ENCODE measurements at places on chromosomes 3 and 15.

- DNase-seq, result no peak
Measured at GRCh38 chr15:39084674-39085530, 496.0 kb upstream of the THBS1 start.

DNA sequence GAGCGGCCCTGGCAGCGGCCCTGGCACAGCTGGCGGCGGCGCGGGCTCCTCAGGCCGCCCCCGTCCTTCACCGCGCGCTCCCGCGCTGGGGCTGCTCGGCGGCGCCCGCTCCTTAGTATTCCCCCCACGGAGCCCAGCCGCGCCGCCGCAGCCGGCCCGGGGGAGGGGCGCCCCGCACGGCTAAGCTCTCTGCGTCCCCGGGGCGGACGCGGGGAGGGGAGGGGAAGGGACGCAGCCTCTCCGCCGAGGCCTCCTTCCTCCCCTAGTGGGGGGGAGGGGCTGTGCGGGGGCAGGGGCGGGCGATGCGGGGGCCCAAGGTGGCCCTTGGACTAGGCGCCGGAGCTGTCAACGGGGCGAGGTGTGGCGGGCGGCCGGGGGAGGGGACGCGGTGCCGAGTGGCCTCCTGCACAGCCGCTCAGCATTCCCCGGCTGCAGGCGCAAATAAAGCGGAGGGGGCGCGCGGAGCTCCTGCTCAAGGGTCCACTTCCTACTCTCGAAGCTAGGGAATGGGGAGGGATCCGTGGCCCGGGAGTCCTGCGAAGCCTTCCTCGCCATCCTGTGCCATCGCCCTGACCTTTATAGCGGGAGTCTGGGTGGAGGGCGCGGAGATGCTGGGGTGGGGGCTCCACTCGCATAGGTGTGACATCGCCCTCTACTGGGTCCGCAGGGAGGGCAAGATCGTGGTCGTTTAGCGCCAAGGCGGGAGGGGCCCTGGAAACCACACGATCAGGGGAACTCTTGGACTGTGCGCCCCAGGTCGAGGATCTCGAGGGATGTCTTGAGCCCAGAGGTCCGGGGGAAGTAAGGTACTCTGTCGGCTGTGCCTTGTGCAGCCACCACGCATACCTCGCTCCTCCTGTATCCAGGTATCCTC lies 22.2 kb downstream of the EPHB3 start:
- peak; percentile 54 for DNase-seq

GRCh38 chr3:78754066-78754743 lies 1013.6 kb downstream of the ROBO1 start:
- DNase-seq, result no peak

DNA sequence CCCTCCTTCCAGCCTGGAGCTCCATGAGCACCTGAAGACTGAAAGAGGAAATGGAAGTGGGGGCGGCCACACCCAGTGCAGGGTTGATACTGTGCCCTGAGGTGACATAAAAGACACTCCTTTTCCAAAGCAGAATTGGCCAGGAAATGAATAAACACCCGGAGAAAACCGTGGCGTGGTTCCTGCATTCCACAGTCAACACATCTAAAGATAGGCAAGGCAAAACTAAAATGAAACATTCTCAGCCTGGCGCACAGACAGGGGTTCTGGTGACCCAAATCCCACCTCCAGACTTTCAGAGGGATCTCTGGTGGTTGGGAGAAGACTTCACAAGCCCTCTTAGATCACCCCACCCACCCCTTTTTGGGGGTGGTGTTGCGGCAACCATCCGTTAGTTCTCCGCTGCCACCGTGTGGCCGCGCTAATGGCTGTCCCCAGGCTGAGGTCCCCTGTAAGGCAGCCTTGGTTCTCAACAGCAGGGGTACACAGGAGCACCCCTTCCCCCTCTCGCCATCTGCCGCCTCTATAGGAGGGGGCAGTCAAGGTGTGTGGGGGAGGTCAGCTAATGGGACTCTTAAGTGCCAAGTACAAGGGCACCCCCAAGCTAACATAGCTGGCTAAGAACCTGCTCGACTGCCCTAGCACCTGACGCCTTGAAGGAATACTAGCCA lies 2.5 kb upstream of the MST1R start:
- DNase-seq, result peak; percentile 25

- DNase-seq, result peak; percentile 54
Measured at GRCh38 chr15:78315686-78316282, 16.4 kb upstream of the SKIC8 start.

GRCh38 chr15:39512643-39513042 lies 68.2 kb upstream of the THBS1 start:
- no peak for DNase-seq

DNA sequence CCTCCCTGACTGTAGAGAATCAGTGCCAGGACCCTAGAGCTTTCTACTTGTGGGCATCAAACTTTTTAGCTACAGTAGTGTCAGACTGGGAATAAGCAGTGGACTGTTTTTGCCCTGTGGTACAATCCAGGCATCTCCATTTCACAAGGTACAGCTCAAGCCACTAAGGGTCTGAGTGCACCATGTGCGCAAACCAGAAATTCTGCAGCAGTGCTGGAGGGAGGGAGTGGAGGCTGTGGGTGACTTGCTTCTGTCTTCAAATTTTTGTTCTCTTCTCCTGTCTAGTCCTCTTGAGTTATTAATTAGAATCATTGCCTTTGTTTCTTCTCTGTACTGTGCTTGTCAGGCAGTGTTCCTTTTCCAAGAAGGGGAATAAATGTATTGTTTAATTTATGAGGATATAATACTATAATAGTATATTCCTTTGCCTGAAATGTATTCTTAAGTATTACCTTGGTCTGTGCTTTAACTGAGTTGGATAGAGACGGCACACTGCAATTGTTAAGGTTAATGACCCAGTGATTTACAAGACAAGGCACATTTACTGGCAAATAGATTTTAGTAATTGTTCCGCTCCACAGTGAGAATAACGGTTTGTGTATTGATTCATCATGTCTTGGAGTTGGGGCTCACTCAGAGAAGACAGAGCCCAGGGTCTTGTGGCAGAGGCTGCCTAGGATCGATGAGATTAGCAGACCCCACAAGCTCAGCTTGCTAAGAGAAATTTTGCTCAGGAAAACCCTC lies 390.6 kb upstream of the CFAP20DC start:
- DNase-seq, result no peak

DNA sequence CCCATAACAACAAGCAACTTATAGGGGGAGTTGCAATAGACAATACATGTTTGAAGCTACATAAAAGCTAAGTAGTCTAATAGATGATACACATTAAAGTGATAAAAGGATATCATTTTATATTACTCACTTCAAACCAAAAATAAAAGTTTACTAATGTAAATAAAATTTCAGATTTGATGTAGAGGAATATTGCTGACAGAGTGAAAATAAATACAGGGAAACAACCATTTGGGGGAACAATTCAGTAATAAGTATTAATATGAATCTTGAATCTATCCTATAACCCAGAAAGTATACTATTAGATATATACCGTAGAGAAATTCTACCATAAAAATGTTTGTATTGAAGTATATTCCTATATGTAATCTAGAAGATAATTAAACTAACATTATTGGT lies 1248.9 kb upstream of the EPHA6 start:
- no peak for DNase-seq

GRCh38 chr3:172181932-172182586 lies 142.7 kb downstream of the FNDC3B start:
- no peak for DNase-seq

DNA sequence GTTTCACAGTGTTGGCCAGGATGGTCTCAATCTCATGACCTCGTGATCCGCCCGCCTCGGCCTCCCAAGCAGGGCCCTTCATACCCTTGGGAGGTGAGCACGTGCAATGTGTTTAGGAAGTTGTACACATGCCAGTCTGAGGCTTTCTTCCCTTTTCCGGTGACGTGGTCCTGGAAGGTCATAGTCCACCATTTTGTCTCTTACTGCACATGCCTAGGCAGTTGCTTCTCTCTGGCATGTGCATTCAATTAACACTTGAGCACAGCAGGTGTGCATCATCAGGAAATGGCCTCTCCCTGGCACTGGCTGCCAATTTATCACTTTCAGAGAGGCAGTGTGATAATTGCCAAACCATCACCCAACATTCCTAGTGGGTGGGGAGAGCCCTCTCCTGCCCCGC lies 21.7 kb upstream of the SELENOK start:
- DNase-seq, result no peak

Measured in COR-L47 (cell line).